ENCODE measurements at places on chromosomes 5 and 9.
A peak's percentile ranks its signal among the peaks of the same experiment; 100 is the strongest.

DNA sequence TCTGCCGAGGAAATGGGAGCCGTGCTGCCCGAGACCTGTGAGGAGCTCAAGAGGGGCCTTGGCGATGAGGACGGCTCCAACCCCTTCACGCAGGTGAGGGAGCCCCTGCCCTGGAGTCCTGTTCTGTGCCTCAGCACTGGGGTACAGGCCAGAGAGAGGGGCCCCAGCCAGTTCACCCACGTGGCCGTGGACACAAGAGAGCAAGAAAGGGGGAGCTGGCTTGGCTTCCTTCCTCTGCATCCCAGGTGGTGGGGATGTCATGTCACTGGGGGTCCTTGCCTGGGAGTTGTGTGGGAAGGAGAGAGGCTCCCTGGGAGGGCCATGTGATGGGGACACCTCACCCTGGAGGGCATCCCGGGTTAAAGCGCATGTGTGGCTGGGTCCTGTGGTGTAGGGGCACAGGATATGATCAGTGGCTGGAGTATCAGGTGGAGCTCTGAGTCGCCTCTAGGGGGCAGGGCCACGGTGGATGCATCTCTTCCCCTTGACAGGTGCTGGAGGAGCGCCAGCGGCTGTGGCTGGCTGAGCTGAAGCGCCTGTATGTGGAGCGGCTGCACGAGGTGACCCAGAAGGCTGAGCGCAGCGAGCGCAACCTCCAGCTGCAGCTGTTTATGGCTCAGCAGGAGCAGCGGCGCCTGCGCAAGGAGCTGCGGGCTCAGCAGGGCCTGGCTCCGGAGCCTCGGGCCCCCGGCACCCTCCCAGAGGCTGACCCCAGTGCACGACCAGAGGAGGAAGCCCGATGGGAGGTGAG, 7.5 kb downstream of the N4BP3 start:
- DNase-seq: peak; percentile 41

GRCh38 chr5:157157293-157157891, 8.7 kb downstream of the GARIN3 start:
- DNase-seq: no peak

- peak; percentile 24 for DNase-seq
Observed at GRCh38 chr5:139709582-139710318, 61.6 kb downstream of the CXXC5 start.

DNA sequence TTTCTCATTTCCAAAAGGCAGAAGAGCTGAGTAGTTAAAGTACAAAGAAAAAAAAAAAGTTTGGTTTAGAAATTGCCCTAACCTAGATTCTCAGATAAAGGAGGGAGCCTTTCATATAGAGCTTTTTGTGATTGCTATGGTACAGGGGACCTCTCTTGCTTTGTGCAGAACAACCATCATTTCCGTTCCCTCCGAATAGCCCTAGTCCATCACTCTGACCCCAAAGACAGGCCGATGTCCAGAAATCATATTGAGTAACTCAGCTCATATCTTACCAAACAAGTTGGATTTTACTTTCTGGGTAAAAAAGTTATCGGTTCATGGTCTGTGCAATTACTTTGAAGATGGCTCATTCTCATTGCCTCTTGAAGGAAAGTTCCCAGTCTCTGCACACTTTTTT, 36.7 kb upstream of the COL15A1 start:
- no peak for DNase-seq

- DNase-seq: no peak
Observed at GRCh38 chr5:61344187-61344944, 12.3 kb downstream of the ZSWIM6 start.

- no peak for DNase-seq
Observed at GRCh38 chr5:178902849-178903248, 7.1 kb downstream of the ZFP2 start.

DNA sequence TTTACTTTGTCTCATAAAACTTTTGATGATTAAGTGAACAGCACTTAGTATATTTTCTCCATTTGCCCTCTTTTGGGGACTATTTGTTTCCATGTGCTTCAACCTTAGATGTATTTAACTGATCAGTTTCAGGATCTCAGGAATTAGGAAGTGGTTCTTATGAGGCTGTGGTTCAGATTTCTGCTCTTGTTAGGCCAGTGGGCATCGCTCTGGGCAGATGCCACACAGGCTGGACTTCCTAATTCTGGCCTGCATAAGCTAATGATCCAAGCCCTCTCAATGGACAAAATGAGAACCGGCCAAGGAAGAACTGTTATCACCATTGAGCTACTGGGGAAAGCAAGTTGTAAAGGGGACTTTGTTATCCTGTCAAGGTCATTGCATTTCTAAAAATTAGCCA, 6.9 kb downstream of the ARHGAP26 start:
- no peak for DNase-seq

- DNase-seq: no peak
Observed at GRCh38 chr9:68949271-68950000, 64.5 kb downstream of the PRKACG start.

DNA sequence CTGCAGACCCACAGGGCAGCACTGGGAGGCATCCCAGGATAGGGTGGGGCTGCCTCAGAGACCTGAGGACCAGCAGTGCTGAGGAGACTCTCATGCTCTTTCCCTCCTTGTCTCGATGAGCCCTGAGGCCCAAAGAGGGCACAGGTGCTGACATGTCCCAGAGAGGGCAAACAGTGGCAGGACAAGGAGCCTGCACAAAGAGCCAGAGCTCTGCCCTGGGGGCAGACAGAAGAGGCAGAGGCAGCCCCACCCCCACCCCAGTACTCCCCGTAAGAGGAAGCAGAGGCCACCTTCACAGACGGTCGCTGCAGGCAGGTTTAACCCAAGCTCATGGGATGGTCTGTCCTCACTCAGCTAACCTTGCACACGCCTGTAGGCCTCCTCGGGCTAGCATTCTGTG, 29.4 kb upstream of the TTLL11 start:
- DNase-seq: no peak

- no peak for DNase-seq
Observed at GRCh38 chr5:64634997-64635686, 55.2 kb upstream of the SHISAL2B start.

DNA sequence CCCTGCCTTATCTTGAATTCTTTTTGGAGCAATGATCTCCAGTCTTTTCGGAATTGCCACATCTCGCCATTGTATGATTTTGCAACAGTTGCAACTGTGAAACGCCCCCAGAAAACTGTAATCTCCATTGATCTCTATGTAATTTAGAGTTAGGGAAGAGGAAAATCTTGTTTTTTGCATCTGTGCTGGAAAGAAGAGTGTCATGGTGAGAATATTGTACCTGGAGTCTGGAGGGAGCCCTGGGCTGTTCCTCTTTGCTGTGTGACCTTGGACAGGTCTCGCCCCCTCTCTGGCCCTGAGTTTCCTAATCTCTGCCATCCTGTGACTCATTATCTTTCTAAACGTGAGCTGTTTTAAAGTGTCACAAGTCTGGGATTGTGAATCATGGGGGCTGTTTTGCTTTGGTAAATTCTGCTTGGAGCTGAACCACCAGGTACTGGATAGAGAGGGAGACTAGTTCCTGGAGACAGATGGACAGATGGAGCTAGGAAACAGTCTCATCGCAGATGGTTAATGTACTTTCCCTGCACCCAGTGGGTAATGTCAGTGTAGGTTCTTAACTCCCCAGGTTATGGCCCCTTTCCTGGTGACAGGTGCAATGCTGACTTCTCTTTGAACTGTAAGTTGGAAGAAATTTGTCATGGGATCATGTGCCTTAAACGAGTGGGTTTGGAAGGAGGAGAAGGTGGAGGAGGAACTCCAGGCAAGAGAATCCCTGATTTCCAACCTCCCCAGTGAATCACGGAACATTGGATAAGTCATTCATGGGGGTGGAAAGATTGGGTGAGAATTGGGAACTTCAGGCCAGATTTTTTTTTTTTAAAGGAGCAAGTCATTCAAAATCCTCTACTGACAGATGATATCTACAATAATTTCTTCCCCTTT, 19.6 kb downstream of the PPARGC1B start:
- no peak for DNase-seq

GRCh38 chr9:137167747-137168572, 1.9 kb downstream of the LRRC26 start:
- DNase-seq: no peak

GRCh38 chr5:65032250-65032649, 263.5 kb downstream of the CWC27 start:
- DNase-seq: peak; percentile 89

GRCh38 chr5:115977096-115977495, 14.8 kb downstream of the LVRN start:
- no peak for DNase-seq

DNA sequence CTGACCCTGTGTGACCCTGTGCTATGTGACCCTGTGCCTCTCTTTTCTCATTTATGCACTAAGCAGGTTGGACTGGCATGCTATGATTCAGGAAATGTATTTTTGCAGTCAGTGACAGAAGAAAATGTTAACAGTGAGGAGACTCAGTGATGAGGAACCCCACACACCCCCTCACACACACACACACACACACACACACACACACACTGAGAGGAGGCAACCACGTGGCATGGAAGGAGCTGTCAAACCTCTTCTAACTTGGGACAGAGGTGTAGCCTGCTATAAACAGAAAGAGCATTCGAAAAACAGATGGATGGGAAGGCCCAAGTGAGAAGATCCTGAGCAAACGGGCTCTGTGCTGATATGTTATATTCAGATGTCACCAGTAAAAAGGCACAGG, 57.9 kb upstream of the GRIA1 start:
- no peak for DNase-seq

GRCh38 chr5:82635561-82636288, 357.6 kb upstream of the RPS23 start:
- peak; percentile 93 for DNase-seq

DNA sequence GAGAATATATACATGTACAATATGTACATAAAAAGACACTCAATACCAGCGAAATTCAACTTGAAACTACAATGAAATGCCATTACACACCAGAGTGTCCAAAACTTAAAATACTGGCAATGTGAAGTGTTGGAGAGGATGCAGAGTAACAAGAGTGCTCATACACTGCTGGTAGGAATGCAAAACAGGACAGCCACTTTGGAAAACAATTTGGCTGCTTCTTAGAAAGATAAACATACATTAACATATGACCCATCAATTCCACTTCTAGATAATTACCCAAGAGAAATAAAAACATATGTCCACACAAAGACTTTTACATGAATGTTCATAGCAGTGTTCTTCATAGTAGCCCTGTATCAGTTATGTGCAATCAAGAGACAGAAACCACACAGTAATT, 39.4 kb upstream of the BARX1 start:
- DNase-seq: no peak

DNA sequence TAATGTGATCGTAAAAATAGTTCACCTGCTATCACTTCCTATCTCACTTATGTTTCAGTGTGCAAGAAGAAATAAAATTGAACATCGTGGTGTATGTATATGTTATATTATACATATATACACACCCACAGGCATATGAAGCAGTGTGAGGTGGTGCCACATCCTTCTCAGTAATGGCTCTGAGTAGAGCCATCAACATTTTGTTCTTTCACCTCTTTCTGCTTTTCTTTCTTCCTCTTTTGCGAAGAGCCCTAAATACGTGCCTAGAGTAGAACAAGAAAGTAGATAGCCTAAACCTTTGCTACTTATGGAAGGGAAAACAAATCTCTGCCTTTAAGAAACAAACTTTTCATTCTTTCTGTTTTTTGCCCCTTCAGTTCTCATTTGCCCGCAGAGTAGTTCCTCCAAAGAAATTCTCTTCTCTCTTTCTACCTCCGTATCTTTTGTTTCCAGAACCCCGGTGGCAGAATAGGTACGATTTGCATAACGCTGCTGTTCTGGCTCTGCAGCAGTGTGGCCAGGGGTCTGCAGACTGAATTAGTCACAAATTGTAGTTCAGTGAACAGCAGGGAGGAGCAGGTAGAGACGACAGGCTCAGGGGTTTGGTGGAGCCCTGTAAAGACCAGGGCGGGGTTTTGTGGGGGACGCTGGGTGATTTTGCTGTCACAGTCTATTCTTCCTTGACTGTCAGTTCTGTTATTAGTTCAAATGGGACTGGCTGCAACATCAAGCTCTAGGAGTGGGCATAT, 40.5 kb upstream of the PJA2 start:
- DNase-seq: no peak

DNA sequence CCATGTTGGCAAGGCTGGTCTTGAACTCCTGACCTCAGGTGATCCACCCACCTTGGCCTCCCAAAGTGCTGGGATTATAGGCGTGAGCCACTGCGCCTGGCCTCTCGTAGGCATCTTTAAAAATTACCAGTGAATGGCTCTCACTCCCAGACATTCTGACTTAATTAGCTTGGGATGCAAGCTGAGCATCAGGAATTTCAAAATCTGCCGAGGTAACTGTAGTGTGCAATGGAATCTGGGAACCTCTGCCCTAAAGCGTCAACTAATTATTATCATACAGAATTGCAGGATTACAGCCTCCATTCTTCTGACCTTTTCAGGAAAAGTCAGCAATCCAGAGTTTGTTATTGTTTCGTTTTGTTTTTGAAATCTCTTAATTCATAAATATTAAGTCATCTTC, 213.4 kb upstream of the DMAC1 start:
- no peak for DNase-seq
